Uterus (tissue), 4 donors: ENCODE measurements at places on chromosomes 7 and 10.
A peak's percentile ranks its signal among the peaks of the same experiment; 100 is the strongest.

DNA sequence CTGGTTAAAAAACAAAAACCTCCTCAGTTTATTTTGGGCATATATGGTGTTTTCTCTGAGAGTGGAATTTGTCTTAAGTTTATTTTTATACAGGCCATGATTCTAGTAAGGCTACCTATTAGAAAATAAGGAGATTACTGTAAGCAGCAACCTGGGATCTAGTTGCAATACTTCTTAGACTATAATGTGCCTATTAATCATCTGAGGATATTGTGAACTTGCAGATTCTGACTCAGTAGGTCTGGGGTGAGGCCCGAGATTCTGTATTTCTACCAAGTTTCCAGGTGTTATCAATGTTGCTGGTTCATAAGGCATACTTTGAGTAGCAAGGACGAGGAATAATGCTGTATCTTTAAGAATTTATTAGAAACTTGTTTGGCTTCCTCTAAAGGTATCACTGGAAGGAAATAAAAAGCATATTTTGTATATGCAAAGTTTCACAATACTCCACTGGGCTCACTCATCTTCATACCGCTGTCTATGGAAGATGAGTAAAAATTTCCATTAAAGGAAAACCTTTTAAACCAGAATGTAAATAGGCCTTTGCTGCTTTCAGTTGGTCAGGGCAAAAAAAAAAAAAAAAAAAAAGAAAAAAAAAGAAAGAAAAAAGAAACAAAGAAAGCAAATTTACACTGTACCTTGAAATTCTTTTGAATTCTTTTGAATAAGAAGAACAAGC, 105.8 kb downstream of the BMPER start:
- no peak for DNase-seq

GRCh38 chr7:53604201-53604600, 568.8 kb downstream of the POM121L12 start:
- no peak for DNase-seq

DNA sequence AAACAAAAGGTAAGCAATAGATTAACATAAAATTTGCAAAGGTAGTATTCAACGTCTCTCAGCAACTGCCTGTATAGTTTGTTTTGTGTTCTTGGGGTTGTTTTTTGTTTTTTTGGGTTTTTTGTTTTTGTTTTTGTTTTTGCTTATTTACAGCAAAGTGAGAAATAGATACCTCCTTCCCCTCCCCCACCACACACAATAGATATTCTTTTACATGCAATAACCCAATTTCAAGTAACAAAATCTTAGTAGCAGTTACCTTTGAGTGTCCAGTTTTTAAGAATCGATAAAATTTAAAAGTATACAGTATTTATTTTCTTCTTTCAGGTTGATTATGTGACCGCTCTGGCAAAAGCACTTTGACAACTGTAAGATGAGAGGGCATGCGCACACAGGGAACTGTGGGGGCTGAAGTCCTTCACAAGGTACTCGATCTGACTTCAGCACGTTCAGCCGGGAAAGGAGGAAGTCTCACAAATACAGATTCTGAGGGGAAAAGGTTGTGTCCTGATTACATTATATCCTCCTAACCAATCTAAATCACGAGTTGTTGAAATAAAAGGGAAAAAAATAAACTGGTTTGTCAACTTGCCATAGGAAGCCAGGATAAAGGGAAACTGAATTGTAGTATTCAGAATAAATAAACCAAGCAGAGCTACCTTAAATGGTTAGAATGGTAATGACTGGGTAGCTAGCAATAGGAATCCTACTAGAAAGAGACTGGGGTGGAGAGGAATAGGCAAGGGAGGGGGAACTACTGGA, 47.8 kb downstream of the CPEB3 start:
- DNase-seq, result peak; percentile 30

- no peak for DNase-seq
Observed at GRCh38 chr10:98492763-98493162, 46.0 kb upstream of the HPS1 start.

- DNase-seq, result no peak
Observed at GRCh38 chr10:11899067-11899876, 76.1 kb downstream of the PROSER2 start.

DNA sequence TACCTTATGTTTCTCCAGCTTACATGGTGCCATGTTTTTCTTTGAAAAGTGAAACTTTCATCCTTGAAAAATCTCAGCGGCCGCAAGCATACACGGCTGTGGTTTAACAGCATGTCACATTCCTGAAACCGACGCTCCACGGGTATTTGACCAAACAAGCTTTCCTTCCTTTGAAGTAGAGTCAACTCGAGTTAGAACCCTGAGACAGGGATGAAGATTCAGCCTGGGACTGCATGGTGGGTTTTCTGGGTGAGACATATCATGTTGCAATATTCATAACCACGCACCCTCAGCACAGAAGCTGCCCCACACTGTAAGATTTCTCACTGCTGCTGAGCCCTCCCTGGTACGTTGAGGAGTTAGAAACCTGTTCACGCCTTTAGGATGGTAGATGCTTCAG, 8.1 kb downstream of the CYP26A1 start:
- no peak for DNase-seq

GRCh38 chr7:159011722-159012022, 133.0 kb downstream of the VIPR2 start:
- DNase-seq, result no peak

GRCh38 chr10:29790207-29790606, 155.4 kb upstream of the SVIL start:
- no peak for DNase-seq

DNA sequence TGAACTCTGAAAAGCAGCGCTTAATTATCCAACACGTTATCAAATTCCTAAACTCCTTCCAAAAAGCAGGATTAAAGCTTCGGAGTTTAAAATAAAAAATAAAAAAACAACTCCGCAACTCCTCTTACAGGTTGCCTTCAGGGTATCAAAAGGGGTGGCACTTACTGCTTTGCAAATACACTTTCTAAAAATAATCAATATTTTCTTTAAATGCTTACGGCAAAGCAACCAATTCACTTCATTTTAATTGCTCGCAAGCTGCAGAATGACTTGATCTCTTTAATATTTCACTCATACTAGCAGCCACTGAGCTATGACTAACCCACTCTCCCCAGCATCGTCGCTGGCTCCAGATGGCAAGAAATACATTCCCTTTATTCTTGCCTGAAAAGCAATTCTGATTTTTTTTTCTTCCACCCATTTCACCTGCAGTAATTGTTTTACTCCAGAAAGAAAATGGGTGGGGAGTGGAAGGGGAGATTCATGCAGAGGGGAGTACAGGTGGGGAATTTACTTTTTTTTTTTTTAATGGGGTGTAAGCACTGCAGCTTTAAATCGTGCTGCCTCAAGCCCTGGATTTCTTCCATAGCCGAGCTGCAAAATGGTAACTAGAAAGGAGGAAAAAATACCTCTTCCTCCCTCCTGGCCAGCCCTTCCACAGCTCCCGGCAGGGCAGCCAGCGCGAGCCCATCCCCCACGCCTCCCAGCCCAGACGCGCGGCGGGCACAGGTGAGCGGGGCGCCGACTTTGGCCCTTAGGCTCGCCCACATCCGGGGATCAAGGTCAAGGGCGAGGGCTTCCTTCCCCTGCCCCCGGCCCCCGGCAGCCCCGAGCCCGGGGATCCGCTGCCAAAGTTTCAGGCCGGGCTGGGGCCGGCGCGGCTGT, 54.2 kb upstream of the FHIP2A start:
- DNase-seq, result no peak

- no peak for DNase-seq
Observed at GRCh38 chr7:1854866-1855724, 185.0 kb downstream of the ELFN1 start.

GRCh38 chr7:99679032-99679399, 780 bp downstream of the CYP3A5 start:
- DNase-seq, result no peak

DNA sequence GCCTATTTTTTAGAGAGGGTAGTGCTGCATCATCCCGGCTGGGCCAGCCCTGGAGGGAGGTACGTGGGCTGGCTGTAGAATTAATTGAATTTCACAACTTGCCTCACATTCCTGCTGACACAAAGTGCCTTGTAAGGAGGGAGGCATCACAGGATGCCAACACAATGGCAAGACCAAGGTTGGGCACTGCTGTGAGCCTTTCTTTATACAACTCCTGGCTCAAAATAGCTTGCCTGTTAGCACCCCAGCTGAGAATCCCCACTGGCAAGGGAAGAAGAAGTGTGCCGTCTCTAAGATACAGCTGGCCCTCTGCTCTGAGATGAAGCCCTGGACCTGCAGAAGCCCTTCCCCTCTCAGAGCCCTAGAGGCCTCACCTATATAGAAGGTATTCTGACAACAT, 873.9 kb downstream of the GRID1 start:
- DNase-seq, result no peak

DNA sequence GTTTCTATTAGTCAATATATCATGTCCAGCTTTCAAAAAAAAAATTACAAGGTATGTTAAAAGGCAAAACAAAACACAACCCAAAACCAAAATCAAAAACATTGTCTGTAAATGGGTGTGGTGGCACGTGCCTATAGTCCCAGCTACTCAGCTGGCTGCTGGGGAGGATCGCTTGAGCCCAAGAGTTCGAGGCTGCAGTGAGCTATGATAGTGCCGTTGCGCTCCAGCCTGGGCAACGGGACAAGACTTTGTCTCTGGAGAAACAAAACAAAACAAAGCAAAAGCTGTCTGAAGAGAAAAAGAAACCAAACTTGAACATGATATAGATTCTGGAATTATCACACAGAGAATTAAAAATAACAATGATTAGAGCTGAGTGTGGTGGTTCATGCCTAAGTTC, 10.3 kb upstream of the CPA5 start:
- peak; percentile 27 for DNase-seq

DNA sequence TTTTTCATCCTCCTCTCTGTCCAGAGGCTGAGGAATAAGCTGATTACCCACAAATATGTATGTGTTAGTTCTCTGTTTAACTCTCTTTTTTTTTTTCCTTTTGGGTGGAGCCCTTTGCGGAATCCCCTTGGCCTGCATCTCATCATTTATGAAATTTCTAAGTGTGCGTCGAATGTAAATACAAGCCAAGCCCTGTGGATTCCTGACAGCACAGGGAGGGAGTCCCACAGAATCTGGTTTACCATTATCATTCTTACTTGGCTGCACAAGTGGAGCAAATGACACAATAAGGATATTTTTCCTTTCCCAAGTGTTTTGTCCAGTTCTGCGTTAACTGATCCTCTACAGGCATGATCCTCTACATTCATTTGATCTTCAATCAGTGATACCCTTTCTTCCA, 11.4 kb downstream of the STK31 start:
- no peak for DNase-seq

- no peak for DNase-seq
Observed at GRCh38 chr7:1601956-1602355, 32.1 kb upstream of the PSMG3 start.

DNA sequence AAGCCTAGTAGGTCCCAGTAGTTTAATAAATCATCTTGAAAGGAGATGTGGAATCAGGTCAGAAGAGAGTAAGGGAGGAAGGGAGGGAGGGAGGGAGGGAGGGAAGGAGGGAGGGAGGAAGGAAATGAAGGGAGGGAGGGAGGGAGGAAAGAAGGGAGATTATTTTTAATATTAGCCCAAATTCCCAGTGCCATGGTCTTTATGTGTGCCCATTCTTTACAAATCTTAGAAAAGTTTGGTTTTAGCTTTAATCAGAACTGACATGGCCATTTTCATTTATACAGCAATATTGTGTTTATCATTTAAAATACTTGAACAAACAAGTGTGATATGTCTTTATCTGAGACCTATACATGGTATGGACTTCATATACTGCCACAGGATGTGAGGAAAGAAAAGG, 86.8 kb downstream of the GAD2 start:
- no peak for DNase-seq

DNA sequence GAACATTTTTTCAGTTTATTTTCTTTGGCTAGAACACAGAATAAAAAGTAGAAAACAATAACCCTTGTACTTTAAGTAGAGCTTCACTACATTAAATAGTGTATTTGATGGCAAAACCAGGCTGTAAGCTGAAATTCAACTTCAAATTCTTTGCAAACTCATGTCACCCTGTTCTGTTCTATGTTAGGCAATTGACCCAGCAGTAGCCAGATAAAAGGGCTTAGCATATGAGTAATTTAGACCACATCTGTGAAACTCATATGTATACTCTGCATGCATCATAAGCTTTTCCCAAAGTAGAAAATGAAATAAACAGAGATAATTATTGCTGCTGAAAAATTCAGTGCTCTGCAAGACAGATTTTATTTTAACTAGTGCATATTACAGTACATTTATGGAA, 150.2 kb downstream of the GNAI1 start:
- DNase-seq, result no peak

DNA sequence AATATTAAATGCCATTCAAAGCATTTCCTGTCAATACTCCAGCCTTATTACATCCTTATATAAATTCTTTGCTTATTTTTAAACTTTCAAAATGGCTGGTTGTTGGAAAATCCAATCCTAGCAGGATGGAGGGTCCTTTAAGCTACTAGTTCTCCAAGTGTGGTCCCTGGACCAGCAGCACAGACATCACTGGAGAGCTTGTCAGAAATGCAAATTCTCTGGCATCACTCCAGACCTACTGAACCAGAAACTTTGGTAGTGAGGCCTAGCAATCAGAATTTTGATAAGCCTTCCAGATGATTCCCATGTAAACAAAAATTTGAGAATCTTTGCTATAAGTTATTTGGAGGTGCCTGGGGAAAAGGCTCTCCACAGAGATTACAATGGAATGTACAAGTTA, 43.8 kb downstream of the CALCR start:
- DNase-seq, result no peak

DNA sequence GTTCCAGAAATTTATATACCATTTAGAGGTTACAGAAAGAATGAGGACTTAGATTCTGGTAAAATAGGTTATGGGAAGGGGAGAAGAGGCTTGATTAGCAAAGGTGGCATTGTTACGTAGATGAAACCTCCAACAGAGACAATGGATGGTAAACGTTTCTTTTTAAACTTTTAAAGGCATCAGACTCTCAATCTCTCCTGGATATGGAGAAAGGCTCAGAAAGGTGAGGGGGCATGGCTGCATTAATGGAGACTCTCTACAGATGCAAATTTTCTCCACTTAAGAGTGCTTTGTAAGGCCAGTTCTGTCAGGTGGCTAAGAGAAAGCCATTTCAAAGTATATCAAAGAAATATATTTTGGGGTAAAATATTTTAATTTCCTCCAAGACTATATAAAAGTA, 240.9 kb upstream of the PTER start:
- DNase-seq, result no peak

DNA sequence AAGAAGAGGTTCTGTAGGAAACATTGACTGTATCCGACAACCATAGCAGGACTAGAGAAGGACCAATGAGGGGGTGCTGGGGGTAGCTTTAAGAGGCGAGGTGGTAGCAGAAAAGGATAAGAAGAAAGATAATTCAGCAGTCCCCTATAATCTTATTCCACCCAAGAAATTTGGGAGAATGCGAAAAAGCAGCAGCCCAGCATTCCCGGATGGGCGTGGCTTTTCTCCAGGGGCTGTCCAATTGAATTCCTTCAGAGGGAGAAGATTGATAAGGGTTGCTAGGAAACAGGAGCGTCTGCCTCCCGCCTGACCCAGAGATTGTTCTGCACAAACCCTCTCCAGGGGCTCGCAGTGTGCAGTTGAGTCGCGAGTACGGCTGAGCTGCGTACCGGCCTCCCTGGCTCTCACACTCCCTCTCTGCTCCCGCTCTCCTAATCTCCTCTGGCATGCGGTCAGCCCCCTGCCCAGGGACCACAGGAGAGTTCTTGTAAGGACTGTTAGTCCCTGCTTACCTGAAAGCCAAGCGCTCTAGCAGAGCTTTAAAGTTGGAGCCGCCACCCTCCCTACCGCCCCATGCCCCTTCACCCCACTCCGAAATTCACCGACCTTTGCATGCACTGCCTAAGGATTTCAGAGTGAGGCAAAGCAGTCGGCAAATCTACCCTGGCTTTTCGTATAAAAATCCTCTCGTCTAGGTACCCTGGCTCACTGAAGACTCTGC, at the start of gene GRM3:
Gene GRM3, plus strand, starts transcription at position 349 of the 721 bp plus-strand sequence. CDS start 121,237 bp downstream, outside the sequence.
- DNase-seq, result no peak
